ENCODE measurements at places on chromosomes 1 and 21. TPM values are rescaled to one million over a fixed set of nuclear protein-coding genes. Genes with fewer than 3 reads are reported as not detected.
A peak's percentile ranks its signal among the peaks of the same experiment; 100 is the strongest.

DNA sequence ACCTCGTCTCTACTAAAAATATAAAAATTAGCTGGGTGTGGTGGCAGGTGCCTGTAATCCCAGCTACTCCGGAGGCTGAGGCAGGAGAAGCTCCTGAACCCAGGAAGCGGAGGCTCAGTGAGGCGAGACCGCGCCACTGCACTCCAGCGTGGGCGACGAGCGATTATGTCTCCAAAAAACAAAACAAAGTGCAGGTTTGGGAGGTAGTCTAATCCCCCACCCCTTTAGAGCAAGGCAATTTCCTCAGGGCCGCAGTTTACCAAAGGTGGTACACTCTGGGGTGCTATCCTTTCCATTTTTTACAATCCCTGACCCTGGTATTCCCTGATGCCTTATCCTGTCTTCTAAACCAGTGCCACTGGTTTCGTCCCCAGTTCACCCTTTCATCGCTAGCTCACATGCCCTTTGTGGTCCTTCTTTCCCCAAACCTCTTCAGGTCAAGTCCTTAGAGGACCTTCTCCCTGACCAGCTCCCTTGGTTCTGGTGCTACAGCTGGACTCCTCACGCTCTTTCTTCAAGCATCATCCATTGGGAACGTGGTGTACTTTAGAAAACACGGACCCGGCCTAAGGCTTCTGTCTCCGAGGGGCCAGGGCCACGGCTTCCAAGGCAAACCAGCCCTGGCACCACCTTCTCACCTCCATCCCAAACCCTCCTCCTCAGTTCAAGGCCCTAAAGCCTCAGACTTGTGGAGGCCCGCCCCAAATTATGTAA is 873 bp downstream of the IFT25 start:
- peak; percentile 18 for DNase-seq

- no peak for DNase-seq
These were observed 17.2 kb upstream of the AKIRIN1 start for GRCh38 chr1:38973659-38974437.

DNA sequence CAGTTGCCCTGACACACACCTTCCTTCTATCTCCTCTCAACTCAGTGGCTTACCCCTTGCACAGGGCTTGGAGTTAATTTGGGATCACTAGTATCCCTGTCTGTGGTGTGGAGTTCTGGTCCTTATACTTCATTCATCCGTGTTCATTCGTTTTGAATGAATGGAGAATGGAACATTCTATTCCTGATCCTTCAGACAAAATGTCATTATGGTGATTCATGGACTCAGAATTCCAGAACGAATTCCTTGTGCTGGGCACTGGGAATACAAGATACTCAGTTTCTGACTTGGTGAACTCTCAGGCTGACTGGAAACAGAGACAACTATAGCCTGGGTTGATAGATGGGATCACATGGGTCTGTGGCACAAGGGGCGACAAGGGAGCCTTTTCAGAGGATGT is 49.9 kb upstream of the TRABD2B start:
- no peak for DNase-seq

DNA sequence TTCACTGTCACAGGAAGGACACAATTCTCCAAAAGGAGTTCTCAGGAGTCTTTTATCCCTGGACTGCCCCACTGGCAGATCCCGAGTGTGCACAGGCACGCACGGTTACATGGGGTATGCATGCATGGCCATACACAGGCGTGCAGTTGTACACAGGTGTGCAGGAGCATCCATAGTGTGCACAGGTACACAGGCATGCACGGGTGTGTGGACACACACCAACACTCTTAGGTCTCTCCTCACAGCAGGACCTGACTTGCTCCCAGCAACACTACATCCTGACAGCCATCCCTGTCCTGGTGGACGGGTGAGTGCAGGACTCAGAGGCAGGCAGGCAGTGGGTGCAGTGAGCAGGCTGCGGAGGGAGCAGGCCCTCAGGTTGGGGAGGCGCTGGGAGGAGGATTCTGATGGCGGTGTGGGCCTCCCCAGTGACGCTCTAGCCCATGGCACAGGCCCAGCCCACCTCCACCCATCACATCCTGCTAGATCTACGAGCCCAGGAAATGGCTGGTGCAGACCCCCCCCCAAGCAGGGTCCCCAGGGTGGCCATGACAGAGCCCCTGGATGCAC is 28.4 kb downstream of the SLC19A1 start:
- DNase-seq = no peak

The BCL10 gene
- 31.1 TPM for total RNA-seq

The ADORA3 gene
- total RNA-seq = 0.14 TPM

The PEAR1 gene
- total RNA-seq = not detected

The CYP4Z1 gene
- not detected for total RNA-seq
